Left lung (tissue), 14 donors: ENCODE measurements at places on chromosomes 6 and 20. TPM values are rescaled to one million over a fixed set of nuclear protein-coding genes. Genes with fewer than 3 reads are reported as not detected.

The LST1 gene
- 8.3 TPM for polyA plus RNA-seq

The ARMC2 gene
- 29.9 TPM for polyA plus RNA-seq

The PSORS1C2 gene
- polyA plus RNA-seq, result 0.14 TPM

The TRIM40 gene
- 0.09 TPM for polyA plus RNA-seq

The RNF182 gene
- 5.2 TPM for polyA plus RNA-seq

The PDYN gene
- not detected for polyA plus RNA-seq

The BPIFB1 gene
- polyA plus RNA-seq, result not detected

The KHDRBS2 gene
- polyA plus RNA-seq, result 10.5 TPM

The STMND1 gene
- 4.8 TPM for polyA plus RNA-seq

The MOG gene
- polyA plus RNA-seq, result 0.10 TPM

The RGS17 gene
- 2.5 TPM for polyA plus RNA-seq

The OSBPL2 gene
- 26.8 TPM for polyA plus RNA-seq

The MCCD1 gene
- polyA plus RNA-seq, result not detected

The BPIFA1 gene
- polyA plus RNA-seq, result not detected

The ZNFX1 gene
- 18.3 TPM for polyA plus RNA-seq

The TNNC2 gene
- 0.44 TPM for polyA plus RNA-seq

The SNAP25 gene
- 10.9 TPM for polyA plus RNA-seq

The GTSF1L gene
- not detected for polyA plus RNA-seq

The MOXD1 gene
- polyA plus RNA-seq, result 52.3 TPM

The SMPD2 gene
- 11.6 TPM for polyA plus RNA-seq

The SMPDL3A gene
- polyA plus RNA-seq, result 51.3 TPM

The BMP5 gene
- 88.6 TPM for polyA plus RNA-seq

The ECT2L gene
- polyA plus RNA-seq, result 2.0 TPM

The TCP11 gene
- 0.79 TPM for polyA plus RNA-seq

The TREM1 gene
- 1.2 TPM for polyA plus RNA-seq

The TAAR2 gene
- not detected for polyA plus RNA-seq

The GRM4 gene
- 0.70 TPM for polyA plus RNA-seq

The C6orf163 gene
- 8.6 TPM for polyA plus RNA-seq

The CAP2 gene
- 7.0 TPM for polyA plus RNA-seq

The AGER gene
- 68.2 TPM for polyA plus RNA-seq

The ZSCAN23 gene
- 21.2 TPM for polyA plus RNA-seq

The CPXM1 gene
- polyA plus RNA-seq, result 84.4 TPM

The IMPG1 gene
- polyA plus RNA-seq, result 1.4 TPM

The CLDN20 gene
- 1.2 TPM for polyA plus RNA-seq

The SLA2 gene
- polyA plus RNA-seq, result 1.4 TPM

The GINS1 gene
- polyA plus RNA-seq, result 14.5 TPM

The OTOR gene
- not detected for polyA plus RNA-seq

The F13A1 gene
- polyA plus RNA-seq, result 73.4 TPM

The HCRTR2 gene
- polyA plus RNA-seq, result 0.09 TPM

The PHF10 gene
- polyA plus RNA-seq, result 112 TPM

The GABRR1 gene
- polyA plus RNA-seq, result not detected

The BPI gene
- polyA plus RNA-seq, result 2.1 TPM

The FAM184A gene
- 48.8 TPM for polyA plus RNA-seq

The SLC35A1 gene
- 57.0 TPM for polyA plus RNA-seq
